ENCODE measurements at places on chromosomes 7 and 10.

DNA sequence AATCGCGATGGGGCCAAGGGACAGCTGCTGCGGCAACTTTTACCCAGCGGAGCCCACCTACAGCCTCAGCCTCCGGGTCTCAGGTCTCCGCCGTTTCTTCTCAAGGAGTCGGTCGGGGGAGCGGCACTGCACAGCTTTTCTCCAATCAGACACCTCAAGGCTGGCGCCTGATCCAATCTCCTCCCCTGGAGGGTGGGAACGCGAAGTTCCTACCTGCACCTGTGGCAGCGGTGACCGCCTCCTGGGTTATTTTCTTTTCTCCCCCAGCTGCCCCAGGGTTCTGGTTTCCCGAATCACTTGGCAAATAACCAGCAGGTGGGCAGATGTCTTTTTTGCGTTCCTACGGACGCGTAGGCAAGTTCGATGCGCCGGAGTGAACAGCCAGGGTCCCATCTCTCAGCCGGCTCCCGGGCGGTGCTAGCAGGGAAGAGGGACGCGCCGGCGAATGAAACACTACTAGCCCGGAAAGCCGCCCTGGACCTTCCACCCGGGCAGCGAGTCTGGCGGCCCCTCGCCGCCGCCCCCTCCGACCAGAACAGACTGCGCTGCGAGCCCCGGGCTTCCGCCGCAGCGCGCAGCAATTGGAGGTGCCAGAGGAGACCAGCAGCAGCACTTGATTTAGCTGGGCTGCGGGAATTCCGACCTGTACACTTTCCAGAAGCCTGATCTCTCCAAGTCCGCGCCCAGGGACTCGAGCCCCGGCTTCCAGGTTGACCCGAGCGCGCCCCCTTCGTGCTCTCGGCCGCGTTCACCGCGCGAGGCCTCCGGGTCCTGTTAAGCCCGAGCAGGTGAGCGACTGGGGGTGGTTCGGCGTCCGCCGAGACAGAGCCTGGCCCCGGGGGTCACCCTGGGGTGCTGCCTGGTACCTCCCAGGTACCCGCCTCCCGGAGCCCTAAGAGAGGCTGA is at the start of gene PRR15:
TSS of gene PRR15 (plus strand) at position 246 of the 906 bp plus-strand sequence. CDS start 2,495 bp downstream, outside the sequence.
- DNase-seq: no peak

- no peak for DNase-seq
These were observed 96.1 kb upstream of the EFCAB10 start for GRCh38 chr7:105677410-105677730.

GRCh38 chr7:46810986-46811385 is 770.9 kb downstream of the TNS3 start:
- no peak for DNase-seq

GRCh38 chr7:143975617-143976016 is 21.0 kb downstream of the OR2F1 start:
- no peak for DNase-seq

GRCh38 chr7:78912781-78913180 is 540.7 kb downstream of the MAGI2 start:
- no peak for DNase-seq

- no peak for DNase-seq
These were observed 27.0 kb upstream of the FAM107B start for GRCh38 chr10:14801723-14802122.

DNA sequence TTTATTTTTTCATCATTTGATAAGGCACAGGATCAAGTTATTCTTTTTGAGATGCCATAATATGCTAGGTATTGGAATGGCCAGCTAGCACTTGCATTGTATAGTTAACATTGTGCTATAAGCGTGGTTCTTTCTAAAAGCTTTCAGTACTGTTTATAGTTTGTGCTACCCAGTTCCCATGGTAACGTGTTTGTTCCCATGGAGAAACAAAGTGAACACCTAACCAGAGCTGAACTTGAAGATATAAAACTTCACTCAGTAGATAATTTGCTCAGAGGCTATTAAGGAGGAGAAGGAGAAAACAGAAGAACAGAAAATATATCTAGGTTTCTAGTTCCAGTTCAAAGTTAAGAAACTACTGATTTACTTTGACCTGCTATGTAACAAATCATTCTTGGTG is 23.6 kb upstream of the ITGB8 start:
- no peak for DNase-seq

DNA sequence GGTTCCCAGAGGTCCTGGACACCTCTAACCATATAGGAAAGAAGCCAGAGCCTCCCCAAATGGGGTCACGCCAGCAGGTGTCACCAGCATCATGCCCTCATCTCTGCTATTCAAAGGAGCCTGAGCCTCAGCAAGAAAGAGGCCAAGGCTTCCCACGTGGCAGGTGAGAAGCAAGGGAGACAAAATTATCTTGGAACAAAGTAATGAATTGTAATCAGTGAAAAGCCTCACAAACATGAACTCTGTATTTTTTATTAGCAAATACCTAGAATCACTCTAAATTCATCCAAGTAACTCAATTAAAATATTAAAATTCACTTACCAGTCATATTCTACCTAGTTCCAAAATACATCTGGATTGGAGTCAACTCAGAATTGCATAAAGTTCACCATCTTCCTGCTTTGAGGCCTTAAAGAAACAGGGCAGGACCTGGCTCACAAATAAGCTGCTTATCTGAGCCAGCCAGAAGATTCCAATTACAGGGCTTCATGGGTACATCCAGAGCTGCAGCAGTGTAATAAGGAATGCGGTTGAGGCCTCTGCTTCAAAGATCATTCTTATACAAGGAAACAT is 68.7 kb downstream of the SGMS1 start:
- peak; percentile 27 for DNase-seq

GRCh38 chr7:141043616-141044015 is 28.9 kb upstream of the MRPS33 start:
- DNase-seq: no peak

DNA sequence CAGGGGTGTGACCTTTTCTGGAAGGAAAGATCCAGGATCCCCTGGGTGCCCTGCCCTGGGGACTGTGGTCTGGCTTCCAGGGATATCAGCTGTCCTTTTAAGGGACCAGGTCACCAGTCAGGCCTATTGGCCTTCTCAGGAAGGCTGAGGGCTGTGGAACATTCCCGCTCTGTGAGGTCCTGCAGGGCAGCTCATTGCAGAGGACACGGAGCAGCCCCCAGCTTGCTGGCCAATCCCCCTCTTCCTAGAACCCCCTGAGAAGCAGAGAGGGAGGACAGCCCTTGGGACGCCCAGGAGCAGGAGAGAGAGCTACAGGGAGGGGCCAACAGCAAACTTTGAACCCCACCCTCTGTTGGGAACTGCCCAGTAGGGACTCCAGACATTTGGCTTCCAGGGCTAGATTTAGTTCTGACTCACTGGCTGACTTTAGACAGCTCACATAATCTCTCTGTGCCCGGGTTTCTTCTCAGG is 67.9 kb upstream of the COL13A1 start:
- DNase-seq: no peak

DNA sequence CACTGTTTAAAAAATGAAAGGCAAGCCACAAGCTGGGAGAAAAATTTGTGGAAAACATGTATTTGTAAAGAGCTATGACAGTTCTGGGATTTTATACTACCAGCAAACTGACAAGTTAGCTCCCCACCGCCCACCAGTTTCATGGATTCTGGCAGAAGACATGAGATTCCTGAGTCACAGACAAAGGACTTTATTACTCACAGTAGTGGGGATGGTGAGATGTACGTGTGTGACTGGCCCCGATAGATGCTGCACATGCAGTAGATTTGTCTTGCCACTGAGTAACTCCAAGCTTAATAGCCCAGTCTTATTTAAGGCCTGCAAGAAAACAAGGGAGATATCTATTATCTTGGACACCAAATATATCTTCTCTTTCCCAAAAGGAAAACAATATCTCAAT is 281.7 kb downstream of the AHR start:
- DNase-seq: no peak

DNA sequence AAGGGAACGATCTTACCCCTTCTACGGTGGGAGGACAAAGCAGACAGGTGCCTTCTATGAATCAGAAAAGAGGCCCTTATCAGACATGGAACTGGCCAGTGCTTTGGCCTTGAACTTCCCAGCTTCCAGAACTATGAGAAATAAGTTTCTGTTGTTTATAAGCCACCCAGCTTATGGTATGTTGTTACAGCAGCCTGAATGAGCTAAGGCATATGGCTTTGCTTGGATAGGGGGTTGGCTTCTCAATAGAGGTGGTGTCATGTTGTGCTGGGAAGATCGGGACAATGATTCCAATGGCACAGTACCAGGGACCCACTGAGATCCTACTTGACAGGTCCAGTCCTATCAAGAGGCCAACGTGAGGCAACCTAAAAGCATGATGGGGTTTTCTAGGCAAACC is 183.4 kb upstream of the BMPER start:
- DNase-seq: no peak

GRCh38 chr7:13466874-13467547 is 522.5 kb downstream of the ETV1 start:
- DNase-seq: no peak

GRCh38 chr10:27890971-27891370 is 107.9 kb downstream of the ODAD2 start:
- no peak for DNase-seq

DNA sequence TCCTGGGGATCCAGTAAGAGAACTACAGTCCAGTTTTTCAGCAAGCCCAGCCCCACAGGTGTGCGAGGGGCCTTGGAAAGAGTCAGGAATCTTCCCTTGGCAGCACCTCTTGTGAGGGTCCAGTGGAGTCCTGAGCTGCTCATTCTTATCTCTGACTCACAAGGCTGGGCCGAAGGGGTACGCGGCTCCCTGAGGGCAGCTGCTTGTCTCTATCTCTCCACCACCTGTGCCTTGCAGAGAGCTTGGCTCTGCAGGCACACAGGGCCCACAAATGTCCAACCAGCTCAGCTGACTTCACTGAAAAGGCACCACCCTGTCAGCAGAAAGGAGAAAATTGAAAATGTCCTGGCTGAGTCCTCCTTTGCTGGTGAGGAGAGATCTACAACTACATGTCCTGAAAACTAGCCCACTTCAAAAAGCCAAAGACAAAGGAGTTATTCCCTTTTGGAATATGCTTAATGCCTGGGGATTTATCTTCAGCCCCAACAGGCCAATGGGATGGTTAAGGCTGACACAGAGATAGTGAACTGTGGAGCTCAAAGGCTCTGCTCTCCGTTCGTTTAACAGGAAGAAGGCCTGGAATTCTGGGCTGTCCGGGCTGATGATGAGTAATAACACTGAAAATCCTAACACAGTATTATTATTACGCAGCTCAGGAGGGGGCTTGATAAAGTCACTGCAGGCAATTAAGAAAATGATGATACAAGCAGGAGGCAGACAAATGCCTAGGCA is 23.4 kb downstream of the UROS start:
- no peak for DNase-seq

DNA sequence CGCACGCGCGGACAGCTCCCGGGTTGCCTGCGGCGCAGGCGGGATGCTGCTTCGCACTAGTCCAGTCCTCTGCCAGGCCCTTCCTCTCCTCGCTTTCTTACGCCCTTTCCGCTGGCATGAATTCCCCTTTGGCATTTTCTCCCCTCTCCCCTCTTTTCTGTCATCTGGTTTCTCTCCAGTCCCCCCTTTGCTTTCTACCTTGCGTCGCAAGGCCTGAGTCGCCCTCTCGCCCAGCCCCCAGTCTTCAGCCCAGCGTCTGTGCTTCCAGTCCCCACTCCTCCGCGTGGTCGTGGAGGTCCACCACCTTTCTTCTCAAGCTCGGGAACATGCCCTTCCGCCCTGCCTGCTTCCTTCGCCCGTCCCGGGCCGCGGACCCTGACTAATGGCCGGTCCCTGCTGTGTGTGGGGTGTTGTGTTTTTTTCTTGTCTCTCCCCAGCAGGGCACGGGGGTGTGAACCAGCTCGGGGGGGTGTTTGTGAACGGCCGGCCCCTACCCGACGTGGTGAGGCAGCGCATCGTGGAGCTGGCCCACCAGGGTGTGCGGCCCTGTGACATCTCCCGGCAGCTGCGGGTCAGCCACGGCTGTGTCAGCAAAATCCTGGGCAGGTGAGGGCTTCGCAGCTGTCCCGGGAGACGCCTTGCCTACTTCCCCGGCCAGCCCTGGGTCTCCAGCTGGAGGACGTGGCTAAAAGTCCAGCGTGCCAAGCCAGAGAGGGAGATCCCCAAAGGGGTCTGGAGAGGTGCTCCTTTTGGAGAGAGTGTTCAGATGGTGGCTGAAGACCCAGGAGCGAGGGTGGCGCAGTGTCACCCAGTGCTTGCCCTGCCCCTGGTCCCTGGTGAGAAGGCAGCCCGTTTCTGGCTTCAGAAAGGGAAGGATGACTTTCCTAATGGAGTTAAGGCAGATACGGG is 4.2 kb downstream of the PAX2 start:
- no peak for DNase-seq

- no peak for DNase-seq
These were observed 878.5 kb downstream of the LRMDA start for GRCh38 chr10:76309741-76310587.

DNA sequence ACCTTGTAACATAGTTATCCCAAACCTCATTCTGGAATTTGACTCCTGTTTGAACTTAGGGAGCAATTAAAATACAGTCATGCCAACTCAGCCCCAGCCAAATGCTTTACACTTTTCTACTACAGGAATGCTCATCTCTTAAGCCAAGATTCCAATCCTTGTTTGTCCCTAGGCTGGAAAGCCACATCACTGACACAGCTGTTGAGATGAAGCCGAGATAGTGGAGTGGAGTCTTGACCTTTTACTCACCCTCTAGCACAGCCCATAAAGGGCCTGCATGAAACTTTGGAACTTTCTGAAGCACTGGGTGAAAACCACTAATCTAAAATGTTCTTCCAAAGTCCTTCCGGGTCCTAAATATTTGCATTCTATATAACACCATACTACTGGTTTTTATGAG is 247.3 kb downstream of the ETV1 start:
- DNase-seq: no peak

DNA sequence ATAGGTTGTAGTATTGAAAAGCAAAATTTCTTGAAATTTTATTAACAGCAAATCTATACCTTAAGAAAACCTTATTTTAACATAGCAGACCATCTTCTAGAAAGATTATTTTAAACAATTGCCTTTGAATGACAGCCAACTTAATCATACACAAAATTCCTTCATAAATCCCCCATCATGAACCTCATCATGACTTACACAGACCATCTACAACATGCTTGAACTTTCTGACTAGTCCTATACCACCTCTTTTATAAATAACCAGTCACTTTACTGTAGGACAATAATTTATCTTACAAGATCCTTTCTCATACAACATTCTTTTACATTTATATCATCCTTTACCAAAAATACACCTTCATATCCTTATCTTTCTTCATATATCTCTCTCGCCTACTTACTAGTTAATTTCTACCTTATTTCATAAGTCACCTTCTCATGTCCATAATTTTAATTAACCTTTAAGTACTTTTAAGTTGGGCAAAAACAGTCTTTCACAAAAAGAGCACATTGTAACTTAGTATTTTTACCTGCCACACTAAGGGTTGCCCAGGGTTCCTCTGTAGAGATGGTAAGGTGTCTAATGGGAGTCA is 16.6 kb upstream of the PTN start:
- no peak for DNase-seq

GRCh38 chr7:50336894-50337703 is 32.6 kb downstream of the IKZF1 start:
- DNase-seq: no peak

DNA sequence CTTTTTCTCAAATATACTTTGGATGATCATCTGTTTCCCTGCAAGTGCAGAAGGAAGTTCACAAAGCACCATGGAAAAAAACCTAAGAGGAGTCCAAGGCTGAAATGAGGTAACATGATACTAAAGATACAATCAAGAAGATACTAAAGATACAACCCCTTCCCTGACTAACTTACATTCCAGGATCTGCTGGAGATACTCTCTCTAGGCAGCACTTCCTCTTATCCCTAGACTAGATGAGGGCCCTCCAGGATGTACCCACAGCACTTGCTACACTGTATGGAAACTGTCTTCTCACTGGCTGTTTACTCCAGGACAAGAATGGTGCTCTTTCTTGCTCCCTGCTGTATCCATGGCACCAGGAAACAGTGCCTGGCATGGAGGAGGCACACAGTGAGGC is 116.4 kb upstream of the NFE2L3 start:
- DNase-seq: no peak

Data from activated naive CD4-positive, alpha-beta T cell treated with anti-CD3 and anti-CD28 coated beads, Interleukin-2, amount 10 ng/mL, durations not matched to agents 7 days and 5 days (primary cell).